HFFc6 (cell line): ENCODE measurements at places on chromosomes 13 and 19.

- peaks cover 5% of the 10 kb centered on the region for H3K36me3 ChIP-seq
- peaks cover 13% of the 10 kb centered on the region for H3K27me3 ChIP-seq
- no peak overlapping the region for H3K27ac ChIP-seq
- peaks cover 29% of the 10 kb centered on the region for H3K4me1 ChIP-seq
- no peak overlapping the region for H3K4me3 ChIP-seq
These were observed 965 bp downstream of the TTC9B start for GRCh38 chr19:40217027-40217810.

- no peak overlapping the region for H3K4me3 ChIP-seq
- H3K27ac ChIP-seq, result no peak overlapping the region
- peaks cover 9% of the 10 kb centered on the region; the same call in 1 of the 2 replicates for H3K36me3 ChIP-seq
These were observed 12.3 kb downstream of the PLD3 start for GRCh38 chr19:40360708-40361241.

GRCh38 chr13:48155848-48156247 is 60.9 kb upstream of the MED4 start:
- DNase-seq, result peak; percentile 25
- H3K27me3 ChIP-seq, result peaks cover 7% of the 10 kb centered on the region
- H3K4me1 ChIP-seq, result peaks cover 30% of the 10 kb centered on the region
- no peak overlapping the region for H3K4me3 ChIP-seq
- no peaks in the 10 kb centered on the region for H3K36me3 ChIP-seq
- no peak overlapping the region for H3K27ac ChIP-seq

GRCh38 chr13:48400850-48401291 is 12.0 kb downstream of the LPAR6 start:
- peak; percentile 84 for DNase-seq
- no peaks in the 10 kb centered on the region; the same call in 1 of the 2 replicates for H3K27me3 ChIP-seq
- H3K4me3 ChIP-seq, result peak overlapping the region; percentile 65
- peaks cover 82% of the 10 kb centered on the region for H3K4me1 ChIP-seq
- H3K36me3 ChIP-seq, result peaks cover 19% of the 10 kb centered on the region
- H3K27ac ChIP-seq, result peak overlapping the region; percentile 85

GRCh38 chr13:77565635-77566034 is 30.1 kb downstream of the SCEL start:
- H3K27ac ChIP-seq, result no peak overlapping the region
- H3K4me1 ChIP-seq, result no peaks in the 10 kb centered on the region
- no peak overlapping the region for H3K4me3 ChIP-seq
- DNase-seq, result peak; percentile 4

DNA sequence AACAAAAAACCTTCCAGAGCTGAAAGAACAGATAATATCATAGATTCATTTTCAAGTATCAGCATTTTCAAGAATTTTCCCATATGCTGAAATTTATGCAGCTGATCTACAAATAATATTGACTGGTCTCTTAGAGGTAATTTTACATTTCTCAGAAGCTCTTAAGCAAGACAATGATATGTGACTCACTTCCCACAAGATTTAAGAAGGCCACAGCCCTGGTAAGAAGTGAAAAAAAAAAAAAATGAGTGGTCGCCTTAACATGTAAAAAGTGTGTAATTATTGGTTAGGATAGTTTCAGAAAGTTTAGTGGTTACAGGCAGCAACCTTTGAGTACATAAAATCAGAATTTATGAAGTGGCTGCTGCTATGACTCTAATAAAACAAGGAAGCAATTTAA is 54.5 kb downstream of the NUFIP1 start:
- peak overlapping the region; percentile 95 for H3K27ac ChIP-seq
- 0 out of 2 replicates have a peak, but pooled peaks cover 5% of the 10 kb centered on the region for H3K36me3 ChIP-seq
- H3K4me1 ChIP-seq, result peaks cover 81% of the 10 kb centered on the region
- H3K4me3 ChIP-seq, result peak overlapping the region; percentile 17; the same call in 1 of the 2 replicates
- H3K27me3 ChIP-seq, result no peaks in the 10 kb centered on the region

DNA sequence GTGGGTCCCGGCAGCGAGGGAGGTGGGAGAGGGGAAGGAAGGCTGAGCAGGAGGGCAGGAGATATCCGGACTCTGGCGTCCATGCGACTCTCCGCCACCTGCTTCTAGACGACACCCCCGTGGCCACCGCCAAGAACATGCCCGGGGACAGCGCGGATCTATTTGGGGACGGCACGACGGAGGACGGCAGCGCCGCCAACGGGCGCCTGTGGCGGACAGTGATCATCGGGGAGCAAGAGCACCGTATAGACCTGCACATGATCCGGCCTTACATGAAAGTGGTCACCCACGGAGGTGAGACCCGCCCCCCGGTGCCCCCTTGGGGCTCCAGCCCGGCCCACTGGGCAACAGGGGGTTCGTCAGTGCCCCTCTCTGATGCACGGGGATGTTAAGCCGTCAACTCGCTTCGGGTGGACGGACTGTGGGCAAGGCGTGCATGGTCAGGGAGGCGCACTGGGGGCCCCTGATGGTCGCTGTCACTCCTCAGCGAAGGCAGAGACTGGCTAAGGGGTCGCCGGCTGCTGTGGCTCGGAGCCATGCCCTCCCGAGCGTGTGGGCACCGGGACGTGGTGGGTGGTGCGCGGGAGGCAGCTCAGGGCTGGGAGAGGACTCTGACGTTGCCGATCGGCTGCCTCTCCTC is 25.1 kb upstream of the NMRK2 start:
- no peaks in the 10 kb centered on the region for H3K4me1 ChIP-seq
- no peak overlapping the region for H3K27ac ChIP-seq
- H3K36me3 ChIP-seq, result no peaks in the 10 kb centered on the region
- DNase-seq, result no peak
- H3K4me3 ChIP-seq, result no peak overlapping the region
- H3K27me3 ChIP-seq, result peaks cover 17% of the 10 kb centered on the region

DNA sequence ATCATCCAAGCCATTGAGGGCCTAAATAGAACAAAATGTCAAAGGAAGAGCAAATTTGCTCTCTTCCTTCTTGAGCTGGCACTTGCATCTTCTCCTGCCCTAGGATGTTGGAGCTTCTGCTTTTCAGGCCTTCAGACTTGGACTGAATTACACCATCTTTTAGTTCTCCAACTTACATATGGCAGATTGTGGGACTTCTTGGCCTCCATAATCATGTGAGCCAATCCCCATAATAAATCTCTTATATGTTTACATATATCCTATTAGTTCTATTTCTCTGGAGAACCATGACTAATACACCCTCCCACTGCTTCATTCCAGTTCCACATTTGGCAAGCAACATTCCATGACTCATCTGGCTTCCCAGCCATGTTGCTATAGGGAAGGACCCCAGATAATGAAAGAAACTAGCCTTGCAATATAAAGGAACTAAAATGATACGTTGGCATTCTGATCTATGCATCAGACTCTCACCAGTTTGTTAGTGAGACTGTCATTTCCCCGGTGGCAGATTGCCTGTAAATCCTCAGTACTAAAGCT is 11.0 kb upstream of the ACOD1 start:
- H3K27ac ChIP-seq, result peak overlapping the region; percentile 87
- H3K36me3 ChIP-seq, result no peaks in the 10 kb centered on the region
- H3K27me3 ChIP-seq, result no peaks in the 10 kb centered on the region; the same call in 1 of the 2 replicates
- peak overlapping the region; percentile 51 for H3K4me3 ChIP-seq
